ENCODE measurements at places on chromosomes 13 and 19.

DNA sequence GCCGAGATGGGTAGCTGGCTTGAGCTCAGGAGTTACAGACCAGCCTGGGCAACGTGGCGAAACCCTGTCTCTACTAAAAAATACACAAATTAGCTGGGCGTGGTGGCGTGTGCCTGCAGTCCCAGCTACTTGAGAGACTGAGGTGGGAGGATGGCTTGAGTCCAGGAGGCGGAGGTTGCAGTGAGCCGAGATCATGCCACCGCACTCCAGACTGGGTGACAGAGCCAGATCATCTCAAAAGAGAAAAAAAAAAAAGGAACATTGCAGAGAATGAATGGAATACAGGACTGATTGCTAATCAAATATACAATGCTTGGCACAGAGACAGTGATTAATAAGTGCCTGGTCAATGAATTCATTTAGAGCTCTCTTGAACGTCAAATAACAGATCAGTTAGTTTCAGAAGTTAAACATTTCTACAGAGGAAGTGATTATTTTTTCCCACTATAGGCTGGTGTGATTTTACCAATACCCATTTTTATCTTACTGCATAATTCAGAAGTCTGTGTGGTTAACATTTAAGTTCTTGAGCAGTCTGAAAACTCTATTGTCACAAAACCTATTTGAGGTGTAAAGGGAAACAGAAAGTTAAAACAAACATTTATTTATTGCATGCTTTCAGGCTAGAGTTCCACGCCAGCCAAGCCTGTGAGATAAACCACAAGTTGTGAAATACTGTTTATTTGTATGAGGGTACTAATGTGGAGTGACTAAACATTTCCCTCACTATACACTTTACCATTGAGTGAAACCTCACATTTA is 7.7 kb upstream of the TBC1D4 start:
- no peak for DNase-seq

DNA sequence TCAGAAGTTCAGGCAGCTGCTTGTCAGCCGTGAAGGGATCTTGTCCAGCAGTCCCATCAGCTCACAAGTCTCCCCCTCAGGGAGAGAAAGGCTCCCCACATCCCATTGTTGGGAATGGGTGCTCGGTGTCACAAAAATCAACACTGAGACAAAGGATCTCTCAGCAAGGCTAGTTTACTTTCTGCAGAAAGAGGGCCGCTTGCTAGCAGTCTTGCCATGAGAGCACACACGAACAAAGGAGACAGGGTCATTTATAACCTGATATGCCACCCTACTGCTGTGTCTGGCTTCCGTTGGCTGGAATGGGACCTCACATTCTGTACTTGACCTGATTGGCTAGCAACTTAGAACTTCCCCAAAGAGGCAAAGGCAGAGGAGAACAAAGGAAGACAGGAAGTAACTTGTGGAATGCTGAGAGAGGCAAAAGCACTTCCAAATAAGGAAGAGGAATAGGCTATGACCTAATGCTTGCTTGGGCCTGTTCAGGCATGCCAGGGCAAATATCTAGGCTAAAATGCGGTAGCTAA is 8.7 kb upstream of the IGFL3 start:
- DNase-seq: no peak

GRCh38 chr19:23788411-23788810 is 29.7 kb upstream of the ZNF681 start:
- DNase-seq: no peak

- peak; percentile 38 for DNase-seq
Measured at GRCh38 chr19:18469069-18469846, 31.3 kb upstream of the ISYNA1 start.

DNA sequence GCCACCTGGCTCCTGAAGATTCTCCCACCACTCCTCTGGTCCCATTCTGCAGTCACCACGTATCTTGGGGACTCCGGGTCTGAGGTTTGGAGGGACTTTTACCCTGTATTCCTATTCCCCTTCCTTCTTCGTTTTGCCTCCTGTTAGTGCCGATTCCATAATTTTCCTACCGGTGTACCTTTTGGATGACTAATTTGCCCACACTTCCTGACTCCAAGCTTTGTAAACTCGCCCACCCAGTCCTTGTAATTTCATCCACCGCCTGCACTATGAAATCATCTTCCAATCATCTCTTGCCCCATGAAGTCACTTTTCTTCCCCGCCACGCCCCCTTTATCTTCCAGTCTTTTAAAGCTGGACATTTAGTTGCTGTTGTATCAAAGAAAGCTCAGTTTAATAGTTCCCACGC is 572 bp downstream of the UCHL3 start:
- DNase-seq: no peak

- DNase-seq: no peak
Measured at GRCh38 chr13:50355797-50356196, 340.6 kb downstream of the KCNRG start.

DNA sequence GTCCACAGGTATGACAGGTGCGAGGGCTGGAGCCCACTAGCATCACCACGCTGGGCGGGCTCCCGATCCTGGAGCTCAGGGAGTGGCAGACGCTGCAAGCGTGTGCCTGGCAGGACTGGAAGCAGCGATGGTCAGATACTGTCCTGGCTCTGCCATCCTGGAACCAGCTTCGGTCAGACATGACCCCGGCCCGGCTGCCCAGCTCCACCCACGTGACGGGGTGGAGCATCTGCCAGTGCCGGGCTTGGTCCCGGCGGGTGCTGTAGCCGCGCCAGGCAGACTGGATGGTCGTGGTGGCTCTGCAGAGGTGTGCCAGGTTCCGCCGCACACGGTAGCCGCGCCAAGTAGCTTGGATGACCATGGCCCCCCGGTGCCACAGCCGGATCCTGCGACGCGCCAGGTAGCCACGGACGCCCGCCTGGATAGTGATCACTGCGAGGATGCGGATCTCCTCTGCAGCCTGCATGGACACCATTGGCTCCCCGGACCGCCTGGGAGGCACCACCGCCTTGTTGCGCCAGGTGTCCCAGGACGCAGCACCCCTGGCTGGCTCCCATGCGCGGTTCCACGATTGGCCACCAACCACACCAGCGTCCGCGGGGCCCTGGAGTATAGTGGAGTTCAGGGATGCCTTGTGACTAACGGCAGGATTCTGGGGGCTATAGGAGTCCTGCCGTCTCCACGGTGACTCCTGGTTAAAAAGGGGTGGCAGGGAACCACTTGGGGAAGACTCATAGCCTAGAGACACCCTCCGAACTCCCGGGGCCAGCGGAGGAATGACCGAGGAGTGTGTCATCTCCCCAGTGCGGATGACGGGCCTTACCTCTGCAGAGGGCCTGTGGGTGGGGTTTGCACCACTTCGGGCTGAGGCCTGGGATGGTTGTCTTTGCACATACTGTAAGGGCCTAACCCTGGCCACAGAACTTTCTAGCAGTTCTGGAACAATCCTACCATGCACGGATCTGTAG is 16.5 kb downstream of the IQCN start:
- no peak for DNase-seq

DNA sequence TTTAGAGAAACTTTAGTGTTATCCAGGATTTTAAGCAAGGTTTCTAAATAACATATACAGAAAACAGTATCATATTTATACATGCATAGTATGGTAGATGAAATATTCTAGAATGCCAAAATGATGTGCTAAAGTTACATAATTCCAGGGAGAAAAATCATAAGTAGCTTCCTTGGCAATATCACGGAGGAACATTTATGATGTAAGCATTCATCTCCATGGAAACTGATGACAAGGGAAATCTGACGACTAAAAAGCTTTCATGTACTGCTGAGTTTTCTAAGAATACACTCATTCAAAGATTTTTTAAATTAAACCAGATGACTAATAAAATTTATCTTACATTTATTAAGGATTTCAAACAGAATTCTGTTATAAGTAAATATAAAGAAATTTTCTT is 4.7 kb downstream of the TEX30 start:
- no peak for DNase-seq

GRCh38 chr13:66341635-66342377 is 888.3 kb downstream of the PCDH9 start:
- DNase-seq: no peak

GRCh38 chr13:49890376-49890775 is 45.8 kb downstream of the SPRYD7 start:
- DNase-seq: no peak

DNA sequence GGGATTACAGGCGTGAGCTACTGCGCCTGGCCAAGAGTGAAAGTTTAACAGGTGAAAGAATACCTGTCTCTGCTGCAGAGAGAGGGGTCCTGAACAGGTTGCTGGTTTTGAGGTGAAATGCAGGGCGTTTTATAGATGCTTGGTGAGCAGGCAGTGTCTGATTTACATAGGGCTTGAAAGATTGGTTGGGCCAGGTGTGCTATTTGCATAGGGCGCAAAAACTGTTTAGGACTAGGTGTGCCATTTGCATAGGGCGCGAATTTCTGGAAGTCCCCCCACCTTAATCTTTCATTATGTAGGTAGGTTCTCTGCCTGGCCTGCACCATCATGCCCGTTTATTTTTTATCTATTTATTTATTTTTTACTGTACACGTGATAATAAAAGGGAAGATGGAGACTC is 4.5 kb upstream of the NDUFB7 start:
- DNase-seq: no peak

DNA sequence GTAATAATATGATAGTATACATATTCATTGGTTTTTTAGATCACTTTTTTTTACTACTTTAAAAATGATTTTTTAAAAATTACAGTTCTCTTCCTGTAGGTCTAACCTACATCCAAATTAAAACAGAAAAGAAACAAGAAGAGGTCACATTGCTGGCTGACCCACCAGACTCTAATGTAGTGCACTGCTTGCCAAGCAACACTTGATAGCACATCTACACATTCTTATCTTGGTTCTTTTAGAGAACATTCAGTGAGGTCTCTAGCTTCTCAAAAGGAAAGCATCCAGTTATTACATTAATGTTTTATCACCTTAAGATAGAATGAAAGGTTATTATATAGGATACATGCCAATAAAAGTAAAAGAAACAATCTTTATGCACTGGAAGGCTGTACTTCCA is 35.6 kb downstream of the NDFIP2 start:
- no peak for DNase-seq

GRCh38 chr13:40928980-40929379 is 90.1 kb downstream of the ELF1 start:
- no peak for DNase-seq

DNA sequence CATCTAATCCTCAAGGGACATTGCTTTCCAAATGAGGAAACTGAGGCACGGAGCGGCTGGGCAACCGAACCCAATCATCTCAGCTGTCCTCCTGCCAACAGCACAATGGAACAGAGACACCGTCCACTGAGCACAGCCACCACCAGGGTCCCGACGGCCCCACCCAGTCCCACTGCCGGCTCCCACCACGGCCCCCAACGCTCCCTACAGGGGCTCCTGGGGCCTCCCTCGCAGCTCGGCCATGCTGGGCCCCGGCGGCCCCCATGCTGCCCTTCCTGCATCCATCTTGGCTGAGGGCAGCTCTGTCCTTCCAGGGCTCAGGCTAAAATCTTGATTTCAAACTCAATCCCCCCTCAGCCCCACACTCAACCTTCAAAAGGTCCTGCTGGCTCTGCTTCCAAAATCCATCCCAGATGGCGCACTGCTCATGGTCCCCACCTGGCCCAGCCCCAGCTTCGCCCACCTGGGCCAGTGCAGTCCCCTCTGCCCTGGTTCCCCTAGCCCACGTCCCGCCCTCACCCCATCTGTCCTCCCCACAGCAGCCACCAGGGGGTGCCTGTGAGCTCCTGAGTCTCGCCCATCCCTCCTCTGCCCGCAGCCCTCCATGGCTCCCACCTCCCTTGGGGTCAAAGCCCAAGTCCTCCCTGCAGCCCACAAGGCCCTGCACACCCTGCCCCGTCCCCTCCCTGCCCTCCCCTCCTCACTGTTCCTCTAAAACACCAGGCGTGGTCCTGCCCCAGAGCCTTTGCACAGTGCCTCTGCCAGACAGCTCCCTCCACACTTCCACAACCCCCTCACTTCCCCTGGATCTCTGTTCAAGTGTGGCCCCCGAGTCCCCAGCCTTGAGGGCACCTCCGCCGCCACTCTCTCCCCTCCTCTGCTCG is 7.9 kb downstream of the PIP5K1C start:
- DNase-seq: no peak

GRCh38 chr19:45038931-45039893 is at the start of gene CLASRP:
Gene CLASRP, plus strand, starts transcription at chr19:45039045. Its CDS starts 1,168 bp downstream, at chr19:45040213.
- peak; percentile 84 for DNase-seq

DNA sequence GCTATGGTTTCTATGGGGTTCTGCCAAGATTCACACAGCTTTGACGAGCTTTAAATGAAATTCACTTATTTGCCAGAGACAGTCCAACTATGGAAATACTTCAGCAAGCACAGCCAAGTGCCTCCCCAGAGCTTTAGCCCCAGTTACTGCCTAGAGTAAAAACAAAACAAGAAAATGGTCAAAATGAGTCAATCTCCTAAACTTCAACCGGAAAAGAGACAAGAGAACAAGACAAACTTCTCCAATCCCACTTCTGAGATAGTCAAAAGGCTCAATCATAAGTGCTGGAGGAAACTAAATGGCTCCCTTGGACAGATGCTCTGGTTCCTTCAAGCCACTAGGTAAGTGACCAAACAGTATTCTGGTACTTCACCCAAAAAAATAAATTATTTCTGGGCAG is 65.8 kb downstream of the KATNAL1 start:
- no peak for DNase-seq

DNA sequence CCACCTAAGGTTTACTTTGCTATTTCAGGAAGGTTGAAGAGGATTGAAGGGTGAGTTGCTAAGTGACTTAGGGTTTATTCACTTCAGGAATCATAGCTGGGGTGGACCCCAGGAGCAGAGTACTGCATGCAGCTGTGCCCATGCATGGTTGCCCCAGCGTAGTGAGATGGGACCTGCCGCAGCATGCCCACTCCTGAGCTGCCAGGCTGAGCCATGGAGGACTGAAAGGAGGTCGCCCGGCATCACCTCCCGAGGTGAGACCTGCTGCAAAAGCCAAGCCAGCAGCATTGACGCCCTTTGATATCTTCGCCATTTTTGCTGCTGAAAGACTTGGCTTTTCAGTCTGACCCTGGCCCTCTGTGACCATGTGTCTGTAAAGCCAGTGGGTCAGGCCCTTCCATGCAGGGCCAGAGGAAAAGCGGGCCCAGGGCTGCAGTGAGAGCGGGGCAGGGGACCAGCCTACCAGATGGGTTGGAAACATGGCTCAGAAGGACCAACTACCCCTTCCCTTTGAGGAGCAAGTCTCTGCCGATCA is 9.9 kb downstream of the POP4 start:
- DNase-seq: no peak
